ENCODE measurements at places on chromosomes 4 and X. TPM values are rescaled to one million over a fixed set of nuclear protein-coding genes. Genes with fewer than 3 reads are reported as not detected.

The SCRG1 gene
- polyA plus RNA-seq, result 0.47 TPM

The BCAP31 gene
- 204 TPM for polyA plus RNA-seq

The ZNF157 gene
- 0.02 TPM for polyA plus RNA-seq

The SORCS2 gene
- polyA plus RNA-seq, result 0.59 TPM

The SSX4B gene
- polyA plus RNA-seq, result not detected

The GABRG1 gene
- polyA plus RNA-seq, result not detected

The SLC38A5 gene
- polyA plus RNA-seq, result 5.3 TPM

The CWH43 gene
- not detected for polyA plus RNA-seq

The SHROOM2 gene
- polyA plus RNA-seq, result 1.1 TPM

The LRP2BP gene
- polyA plus RNA-seq, result 0.15 TPM

The USP51 gene
- polyA plus RNA-seq, result 0.49 TPM

The ARHGEF38 gene
- polyA plus RNA-seq, result not detected

The SFRP2 gene
- not detected for polyA plus RNA-seq

The CLNK gene
- polyA plus RNA-seq, result not detected

All from BJ (cell line).